ENCODE measurements at places on chromosomes 11 and 22.

- DNase-seq = no peak
These were observed 20.8 kb downstream of the CRKL start for GRCh38 chr22:20937794-20938671.

GRCh38 chr22:29476116-29476515, 3.9 kb upstream of the NEFH start:
- no peak for DNase-seq

DNA sequence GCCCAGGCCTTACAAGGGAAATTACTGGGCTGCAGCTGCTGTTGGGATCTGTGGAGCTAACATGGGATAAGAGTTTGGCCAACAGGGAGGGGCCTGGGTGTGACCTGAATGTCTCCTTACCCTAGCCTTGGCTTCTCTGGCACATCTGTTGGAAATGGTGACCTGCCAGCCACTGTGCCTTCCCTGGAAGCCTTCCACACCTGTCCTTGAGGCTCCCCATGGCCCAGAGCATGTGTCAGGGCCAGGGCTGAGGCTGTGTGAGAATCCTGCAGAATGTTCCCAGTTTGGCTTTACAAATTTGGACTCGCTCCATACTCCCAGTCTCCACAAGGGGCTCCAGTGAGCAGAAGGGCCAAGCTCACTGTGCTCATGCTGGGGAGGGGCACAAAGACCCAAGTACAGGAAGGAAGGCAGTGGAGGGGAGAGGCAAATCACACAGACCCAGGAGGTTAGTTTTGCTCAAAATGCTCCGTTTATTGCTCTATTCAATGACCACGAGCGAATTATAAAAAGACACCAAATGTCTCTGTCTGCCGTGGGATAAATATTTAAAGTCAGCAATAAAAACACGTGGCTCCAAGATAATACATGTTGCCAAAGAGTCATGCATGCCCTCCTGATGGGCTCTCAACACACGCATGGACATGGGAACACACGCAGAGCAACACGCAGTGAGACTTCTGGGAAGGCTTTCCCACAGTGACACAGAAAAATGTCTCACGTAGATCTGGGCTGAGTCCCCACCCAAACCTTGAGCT, 1.7 kb upstream of the IGSF22 start:
- no peak for DNase-seq

GRCh38 chr11:121763526-121763925, 310.8 kb upstream of the SORL1-AS1 start:
- no peak for DNase-seq

- no peak for DNase-seq
These were observed 181.8 kb upstream of the MTNR1B start for GRCh38 chr11:92787638-92788037.

- no peak for DNase-seq
These were observed 19.7 kb downstream of the SCUBE2 start for GRCh38 chr11:9071692-9072091.

GRCh38 chr11:27699242-27699925, 871 bp downstream of the BDNF start:
- DNase-seq = no peak

DNA sequence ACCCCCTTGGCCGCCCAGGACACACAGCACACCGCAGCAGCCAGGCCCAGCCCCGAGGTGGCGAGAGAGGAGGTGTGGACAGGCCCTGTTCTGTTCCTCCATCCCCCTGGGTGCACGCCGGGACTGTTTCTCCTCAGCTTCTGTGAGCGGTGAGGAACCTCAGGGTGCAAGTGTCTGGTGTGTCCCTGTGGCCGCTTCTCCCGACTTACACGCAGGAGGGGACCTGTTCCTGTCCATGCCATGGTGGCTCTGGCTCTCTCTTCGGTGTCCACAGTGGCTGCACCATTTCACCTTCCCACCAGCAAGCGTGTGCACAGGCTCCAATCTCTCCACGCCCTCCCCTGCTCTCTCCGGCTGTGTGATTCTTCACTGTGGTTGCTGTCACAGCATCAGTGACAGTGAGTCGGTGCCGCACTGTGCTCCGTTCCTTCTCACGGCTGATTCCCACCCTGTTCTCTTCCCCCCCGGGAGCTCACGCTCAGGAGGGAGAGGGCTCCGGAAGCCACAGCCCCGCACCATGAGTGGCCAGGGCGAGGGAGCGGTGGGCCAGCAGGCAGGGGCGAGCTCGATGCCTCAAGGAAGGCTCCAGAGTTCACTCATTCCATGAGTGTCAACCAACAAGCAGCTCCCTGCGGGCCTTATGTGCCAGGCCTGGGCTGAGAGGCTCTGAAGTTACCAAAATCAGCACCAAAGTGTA, 18.6 kb upstream of the WNT7B start:
- no peak for DNase-seq

DNA sequence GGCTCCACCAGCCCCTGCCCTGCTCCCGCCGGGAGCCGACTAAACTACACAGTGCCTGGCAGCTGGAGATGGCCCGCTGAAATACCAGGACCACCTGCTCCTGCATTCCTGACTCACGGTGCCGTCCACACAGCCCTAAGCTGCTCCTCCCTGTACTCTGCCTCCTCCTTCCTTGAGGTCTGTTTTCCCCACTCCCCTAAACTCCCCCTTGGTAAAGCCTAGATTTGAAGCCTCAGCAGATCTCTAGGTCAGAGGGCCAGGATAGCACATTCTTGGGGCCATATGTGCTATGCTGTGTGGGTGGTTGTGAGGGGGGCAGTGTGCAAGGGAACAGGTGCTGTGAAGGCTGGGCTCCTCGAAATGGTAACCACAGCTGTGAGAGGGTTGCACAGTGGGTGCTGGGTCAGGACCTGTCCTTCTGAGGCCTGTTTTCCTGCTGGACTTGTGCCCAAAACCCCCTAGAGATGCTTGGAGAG, 9.7 kb downstream of the LRFN4 start:
- DNase-seq = no peak

GRCh38 chr11:2525941-2526807, 81.4 kb downstream of the KCNQ1 start:
- no peak for DNase-seq

GRCh38 chr22:46815132-46815531, 52.7 kb downstream of the TBC1D22A start:
- DNase-seq = no peak

GRCh38 chr11:110903378-110903777, 191.1 kb upstream of the ARHGAP20 start:
- DNase-seq = no peak

GRCh38 chr11:125494974-125495725, 915 bp downstream of the FEZ1 start:
- DNase-seq = no peak

DNA sequence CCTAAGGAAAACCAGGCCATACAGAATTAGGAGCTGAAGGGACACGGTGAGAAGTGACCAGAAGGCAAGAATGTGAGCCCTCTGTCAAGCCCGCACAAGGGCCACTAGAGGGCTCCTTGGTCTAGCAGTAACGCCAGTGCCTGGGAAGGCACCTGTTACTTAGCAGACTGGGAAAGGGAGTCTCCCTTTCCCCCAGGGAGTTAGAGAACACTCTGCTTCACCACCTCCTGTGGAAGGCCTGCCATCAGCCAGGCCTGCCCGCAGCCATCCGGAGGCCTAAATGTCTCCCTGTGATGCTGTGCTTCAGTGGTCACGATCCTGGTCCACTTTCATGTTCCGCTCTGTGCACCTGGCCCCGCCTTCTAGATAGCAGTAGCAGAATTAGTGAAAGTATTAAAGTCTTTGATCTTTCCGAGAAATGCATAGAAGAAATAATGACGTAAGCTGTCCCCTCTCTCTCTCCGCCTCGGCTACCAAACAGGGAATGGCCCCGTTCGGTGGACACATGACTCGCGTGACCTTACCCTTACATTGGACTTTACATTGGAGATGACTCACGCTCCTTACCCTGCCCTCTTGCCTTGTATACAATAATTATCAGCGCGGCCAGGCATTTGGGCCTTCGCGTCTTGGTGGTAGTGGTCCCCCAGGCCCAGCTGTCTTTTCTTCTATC, 10.7 kb upstream of the GSTP1 start:
- DNase-seq = no peak

DNA sequence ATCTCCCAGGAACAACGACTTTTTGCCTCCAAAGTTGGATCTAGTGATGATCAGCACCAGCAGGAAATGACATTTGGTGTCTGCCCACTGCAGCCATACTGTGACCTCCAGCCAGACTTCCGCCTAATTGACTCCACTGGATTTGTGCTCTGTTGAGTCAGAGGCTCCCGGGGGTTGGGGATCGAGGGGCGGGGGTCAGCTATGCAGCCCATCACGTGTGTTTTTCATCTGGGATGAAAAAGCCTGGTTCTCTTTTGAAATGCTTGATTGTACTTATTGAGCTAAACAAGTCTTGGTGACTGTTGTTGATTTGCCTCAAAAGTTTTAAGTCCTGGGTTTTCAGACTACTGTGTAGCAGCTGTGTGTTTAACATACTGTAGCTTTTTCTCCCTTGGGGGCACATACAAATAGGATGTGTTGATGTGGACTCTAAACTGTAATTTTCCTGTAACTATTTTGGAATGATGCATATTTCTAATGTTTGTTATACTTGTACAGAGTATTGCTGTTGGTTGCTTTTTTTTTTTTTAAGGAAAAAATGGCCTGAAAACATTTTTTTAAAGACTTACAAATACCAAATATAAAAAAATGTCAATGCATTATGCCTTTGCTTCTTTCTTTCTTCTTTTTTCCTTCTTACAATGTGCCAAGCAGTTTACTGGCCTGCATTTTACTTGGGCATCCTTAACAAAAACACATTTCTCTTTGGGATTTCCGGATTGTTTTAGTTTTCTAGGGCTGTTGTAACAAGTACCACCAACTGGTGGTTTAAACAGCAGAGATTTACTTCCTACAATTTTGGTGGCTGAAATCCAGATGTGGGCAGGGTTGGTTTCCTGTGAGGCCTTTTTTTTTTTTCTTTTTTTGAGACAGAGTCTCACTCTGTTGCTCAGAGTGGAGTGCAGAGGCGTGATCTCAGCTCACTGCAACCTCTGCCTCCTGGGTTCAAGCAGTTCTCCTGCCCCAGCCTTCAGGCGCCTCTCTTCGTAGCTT, 46.1 kb upstream of the OR4B1 start:
- no peak for DNase-seq

DNA sequence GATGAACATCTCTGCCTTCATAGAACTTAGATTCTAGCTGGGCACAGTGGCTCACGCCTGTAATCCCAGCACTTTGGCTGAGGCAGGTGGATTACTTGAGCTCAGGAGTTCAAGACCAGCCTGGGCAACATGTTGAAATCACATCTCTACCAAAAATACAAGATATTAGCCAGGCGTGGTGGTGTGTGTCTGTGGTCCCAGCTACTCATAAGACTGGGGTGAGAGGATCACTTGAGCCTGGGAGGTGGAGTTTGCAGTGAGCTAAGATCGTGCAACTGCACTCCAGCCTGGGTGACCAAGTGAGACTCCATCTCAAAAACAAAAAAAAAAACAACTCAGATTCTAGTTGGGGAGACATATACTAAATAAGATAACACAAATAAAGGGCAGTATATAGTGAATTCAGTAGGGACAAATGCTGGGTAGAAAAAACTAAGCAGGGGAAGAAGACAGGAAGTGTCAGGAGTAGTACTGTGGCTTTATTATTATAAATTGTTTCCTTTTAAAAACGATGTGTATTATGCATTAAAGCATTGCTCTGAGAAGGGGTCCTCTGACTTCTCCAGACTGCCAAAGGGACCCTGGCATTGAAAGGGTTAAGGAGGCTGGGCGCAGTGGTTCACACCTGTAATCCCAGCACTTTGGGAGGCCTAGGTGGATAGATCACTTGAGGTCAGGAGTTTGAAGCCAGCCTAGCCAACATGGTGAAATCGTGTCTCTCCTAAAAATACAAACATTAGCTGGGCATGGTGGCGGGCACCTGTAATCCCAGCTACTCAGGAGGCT, 46.7 kb downstream of the PACS1 start:
- DNase-seq = no peak

DNA sequence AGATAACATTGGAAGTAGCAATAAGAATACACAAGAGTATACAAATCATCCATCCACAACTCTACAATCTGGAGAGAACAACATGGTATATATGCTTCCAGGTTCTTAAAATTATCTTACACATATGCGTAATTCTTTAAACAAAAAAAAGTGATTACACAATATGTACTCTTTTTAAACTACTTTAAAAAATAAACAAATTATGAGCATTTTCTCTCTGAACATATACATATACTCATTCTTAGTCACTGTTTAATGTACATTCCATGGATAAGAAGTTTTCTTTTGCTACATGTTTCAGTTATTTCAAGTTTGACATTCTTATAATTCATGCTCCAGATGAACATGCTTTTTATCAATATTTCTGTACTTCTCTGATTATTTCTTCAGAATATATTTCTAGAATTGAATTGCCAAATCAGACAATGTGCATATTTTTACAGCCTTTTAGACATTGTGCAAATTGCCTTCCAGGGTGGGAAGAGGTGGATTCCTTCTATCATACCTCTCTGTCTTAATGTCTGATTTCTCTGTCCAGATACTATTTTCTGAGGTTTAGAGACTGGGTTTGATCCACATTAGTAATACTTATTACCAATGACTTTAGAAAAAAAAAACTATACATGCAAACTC, 551.6 kb downstream of the METTL15 start:
- DNase-seq = no peak

DNA sequence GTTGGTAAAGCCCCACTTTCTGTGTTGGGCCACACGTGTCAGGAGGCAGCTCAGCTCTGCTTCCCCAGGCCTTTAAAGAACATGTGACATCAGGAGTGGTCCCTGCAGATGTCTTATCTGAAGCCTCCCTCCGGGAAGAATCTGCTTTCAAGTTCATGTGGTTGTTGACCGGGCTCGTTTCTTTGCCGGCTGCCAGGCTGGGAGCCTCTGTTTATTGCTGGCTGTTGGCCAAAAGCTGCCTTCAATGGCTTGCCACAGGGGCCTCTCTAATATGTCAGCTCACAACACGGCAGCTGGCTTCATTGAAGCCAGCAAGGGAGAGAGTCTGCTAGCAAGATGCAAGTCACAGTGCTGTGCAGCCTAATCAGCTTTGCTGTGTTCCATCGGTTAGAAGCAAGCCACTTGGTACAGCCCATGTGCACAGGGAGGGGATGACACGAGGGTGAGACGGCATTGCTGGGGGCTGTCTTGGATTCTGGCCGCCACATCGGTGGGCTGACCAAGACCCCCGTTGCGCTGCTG, 14.6 kb downstream of the MRGPRF start:
- DNase-seq = no peak

Data from esophagus squamous epithelium (tissue), 5 donors.